ENCODE measurements at places on chromosomes 5 and 9. TPM values are rescaled to one million over a fixed set of nuclear protein-coding genes. Genes with fewer than 3 reads are reported as not detected.
A peak's percentile ranks its signal among the peaks of the same experiment; 100 is the strongest.

DNA sequence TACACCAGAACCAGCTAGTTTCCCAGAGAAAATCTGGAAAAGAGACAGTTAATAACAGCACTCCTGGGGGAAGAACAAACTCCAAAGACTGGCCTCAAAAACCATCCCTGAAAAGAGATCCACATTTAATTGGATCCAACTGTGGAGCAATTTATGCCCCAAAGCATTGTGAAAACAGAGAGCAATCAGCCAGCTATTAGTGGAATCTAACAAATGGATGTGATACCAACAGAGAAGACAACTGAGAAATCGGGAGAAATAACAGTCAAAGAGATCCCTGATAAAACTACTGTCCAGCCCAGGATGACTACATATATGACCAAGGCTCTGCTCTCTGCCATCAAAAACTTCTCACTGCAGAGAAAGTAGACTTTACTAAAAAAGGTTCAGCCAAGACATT, 40.5 kb upstream of the TRIO start:
- DNase-seq, result peak; percentile 24

GRCh38 chr5:96347502-96348292, 85.4 kb downstream of the PCSK1 start:
- peak; percentile 46 for DNase-seq

MAMDC2 gene
- total RNA-seq, result not detected

GRCh38 chr5:103424453-103425205, 138.0 kb downstream of the NUDT12 start:
- DNase-seq, result peak; percentile 87

- peak; percentile 75 for DNase-seq
Measured at GRCh38 chr5:96691503-96692303, 29.5 kb downstream of the CAST start.

DNA sequence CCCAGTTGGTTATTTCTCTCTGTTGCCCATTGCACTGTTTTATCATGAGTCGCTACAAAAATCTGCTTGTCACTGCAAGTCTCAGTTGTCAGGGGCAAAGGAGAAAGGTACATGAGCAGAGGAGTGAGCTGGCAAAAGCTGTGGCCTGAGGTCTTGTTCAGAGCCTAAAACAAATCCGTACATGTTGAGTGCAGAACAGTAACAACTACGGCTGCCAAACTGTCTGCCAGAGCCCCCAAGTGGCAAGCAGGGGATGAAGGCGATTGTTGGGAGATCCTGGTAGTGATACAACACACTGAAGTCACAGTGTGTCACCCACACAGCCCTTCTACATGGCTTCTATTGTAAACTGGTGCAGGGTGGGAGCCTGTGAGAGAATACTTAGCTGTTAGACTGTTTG, 50.9 kb downstream of the BRINP1 start:
- no peak for DNase-seq

DNA sequence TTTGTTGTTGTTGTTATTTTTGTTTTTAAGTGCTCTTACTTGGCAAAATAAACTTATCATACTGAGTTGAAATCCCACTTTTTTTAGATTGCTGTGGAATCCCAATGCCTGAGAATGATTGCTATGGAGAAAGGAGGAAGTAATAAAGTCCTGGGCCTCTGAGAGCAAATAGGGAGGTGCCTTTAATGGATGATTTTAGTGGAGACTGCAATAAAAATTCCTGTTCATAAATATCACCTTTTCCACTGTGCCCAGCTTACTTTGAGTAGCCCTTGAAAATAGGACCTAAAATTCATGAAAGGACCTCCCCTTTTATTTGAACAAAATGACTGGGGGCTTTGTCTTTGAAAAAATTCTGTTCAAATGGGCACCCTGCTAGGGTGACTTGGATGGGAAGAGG, 21.8 kb upstream of the ANKH start:
- DNase-seq, result no peak

DNA sequence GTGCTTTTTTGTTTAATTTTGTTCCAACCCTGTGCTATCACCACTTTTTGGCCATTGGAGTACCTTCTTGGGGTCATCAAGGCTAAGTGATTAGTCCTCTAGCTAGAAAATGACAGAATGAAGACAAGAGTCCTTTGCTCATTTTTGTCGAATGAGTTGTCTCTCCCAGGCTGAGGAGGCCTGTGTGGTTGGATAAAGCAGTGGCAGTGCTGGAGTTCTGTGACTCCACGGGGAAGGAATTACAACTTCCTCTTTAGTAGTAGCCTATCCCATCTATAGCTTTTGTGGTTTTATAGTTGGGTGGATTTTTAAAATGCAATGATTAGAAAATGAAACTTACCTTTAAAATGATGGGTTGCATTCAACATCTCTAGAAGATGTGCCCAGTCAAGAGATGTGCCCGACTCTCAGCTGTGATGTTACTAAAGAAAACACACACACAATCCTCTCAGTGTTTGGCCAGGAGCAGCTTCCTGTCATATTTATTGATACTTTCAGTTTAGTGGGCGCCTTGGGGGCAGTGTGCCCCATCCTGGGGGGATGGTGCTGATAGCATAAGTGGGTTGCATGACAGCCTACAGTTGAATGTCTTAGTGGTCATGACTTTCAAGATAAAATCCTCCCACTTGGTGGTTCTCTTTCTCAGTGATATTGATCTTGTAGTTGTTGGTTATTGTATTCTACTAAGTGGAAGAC, 11.9 kb downstream of the OTULINL start:
- peak; percentile 35 for DNase-seq

DNA sequence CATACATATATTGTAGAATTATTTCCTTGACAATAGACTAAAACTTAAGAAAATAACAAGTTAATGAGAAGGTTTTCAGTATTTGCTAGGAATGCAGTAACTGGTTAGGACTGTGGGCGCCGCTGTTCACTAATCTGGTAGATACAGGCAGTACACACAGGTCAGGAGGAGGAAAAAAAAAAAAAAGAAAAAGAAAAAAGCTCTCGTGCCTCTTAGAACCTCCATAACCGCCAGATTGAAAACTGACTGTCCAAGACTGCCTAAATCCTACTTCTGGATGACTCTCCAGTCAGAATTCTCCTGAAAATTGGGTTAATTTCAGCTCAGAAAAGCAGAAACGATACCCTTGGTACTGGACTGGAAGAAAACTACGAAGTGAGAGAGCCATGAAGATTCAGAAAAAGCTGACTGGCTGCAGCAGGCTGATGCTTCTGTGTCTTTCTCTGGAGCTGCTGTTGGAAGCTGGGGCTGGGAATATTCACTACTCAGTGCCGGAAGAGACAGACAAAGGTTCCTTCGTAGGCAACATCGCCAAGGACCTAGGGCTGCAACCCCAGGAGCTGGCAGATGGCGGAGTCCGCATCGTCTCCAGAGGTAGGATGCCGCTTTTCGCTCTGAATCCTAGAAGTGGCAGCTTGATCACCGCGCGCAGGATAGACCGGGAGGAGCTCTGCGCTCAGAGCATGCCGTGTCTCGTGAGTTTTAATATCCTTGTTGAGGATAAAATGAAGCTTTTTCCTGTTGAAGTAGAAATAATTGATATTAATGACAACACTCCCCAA, at the start of gene PCDHGA1:
Gene PCDHGA1, plus strand, starts transcription at position 216 of the 782 bp plus-strand sequence.
- DNase-seq, result peak; percentile 86

- DNase-seq, result peak; percentile 45
Measured at GRCh38 chr5:144177548-144177947, 6.9 kb downstream of the KCTD16 start.

DNA sequence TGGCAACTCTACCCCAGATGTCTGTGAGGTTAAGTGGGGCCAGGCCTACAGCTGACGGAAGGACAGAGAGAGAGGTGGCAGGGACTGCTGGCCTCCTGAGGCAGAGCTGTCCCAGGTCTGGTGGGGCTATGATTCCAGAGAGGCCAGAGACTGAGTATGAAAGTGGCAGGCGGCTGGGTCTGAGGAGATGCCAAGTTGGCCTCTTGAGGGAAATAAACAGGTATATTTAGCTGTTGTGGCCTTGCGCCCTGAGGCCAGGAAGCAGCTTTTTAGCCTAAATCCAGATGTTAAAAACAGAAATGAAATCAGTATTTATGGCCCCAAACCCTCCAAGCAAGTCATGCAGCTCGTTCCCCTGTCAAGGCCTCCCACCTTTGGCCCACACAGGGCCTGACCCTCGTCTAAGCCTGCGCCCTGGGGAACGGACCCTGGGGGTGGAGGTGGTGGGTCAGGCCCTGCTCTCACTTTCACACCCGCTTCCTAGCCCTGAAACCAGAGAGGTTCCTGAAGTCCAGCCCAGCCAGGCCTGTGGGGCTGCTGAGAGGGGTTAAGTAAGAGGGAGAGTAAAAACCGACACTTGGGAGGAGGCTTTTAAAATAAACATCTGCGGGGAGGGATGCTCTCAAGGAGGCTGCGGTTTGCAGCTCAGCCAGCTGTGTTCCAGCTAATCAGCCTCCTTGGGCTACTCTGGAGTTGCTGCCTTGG, 18.7 kb downstream of the PCDHGC5 start:
- DNase-seq, result peak; percentile 91

- peak; percentile 53 for DNase-seq
Measured at GRCh38 chr5:37717613-37718431, 122.0 kb downstream of the GDNF start.

SPACA9 gene
- total RNA-seq, result 6.2 TPM

DNA sequence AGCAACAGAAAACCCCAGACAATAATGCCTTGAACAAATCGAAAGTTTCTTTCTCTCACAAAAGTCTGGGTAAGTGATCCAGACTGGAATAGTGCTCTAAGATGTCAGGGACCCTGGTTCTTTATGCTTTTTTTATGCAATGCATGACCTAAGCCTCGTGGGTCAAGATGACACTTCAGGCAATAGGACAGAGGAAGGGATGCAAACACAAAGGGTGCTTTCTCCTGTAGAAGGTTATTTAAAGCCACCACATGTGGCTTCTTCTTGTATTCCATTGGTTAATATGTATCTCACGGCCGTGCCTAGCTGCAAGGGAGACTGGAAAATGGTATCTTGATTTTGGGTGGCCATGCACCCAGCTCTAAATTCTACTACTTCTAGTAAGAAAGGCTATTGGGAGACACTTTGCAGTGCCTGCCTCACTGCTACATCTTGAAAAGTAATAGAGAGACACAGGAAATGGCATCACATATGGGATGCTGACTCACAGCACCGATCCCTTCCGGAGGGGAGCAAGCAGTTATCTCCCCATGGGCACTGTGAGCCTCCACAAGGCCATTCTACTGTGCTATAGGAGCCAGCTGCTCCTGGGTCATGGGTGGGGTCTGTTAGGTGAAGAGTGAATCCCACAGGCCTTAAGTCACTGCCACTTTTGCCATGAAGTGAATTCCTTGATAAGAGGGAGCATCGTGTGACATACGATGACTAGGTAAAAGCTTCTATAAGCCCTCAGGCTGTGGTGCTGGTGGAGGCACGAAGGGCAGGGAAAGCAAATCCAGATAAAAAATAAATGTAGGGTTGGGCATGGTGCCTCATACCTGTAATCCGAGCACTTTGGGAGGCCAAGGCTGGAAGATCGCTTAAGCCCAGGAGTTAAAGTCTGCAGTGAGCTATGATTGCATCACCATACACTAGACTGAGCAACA, 32.5 kb upstream of the RAB14 start:
- DNase-seq, result peak; percentile 65

- DNase-seq, result no peak
Measured at GRCh38 chr5:54296386-54296785, 14.0 kb downstream of the ARL15 start.

ABHD17B gene
- 10.7 TPM for total RNA-seq

- no peak for DNase-seq
Measured at GRCh38 chr9:89864257-89864656, 259.4 kb downstream of the GADD45G start.

DNA sequence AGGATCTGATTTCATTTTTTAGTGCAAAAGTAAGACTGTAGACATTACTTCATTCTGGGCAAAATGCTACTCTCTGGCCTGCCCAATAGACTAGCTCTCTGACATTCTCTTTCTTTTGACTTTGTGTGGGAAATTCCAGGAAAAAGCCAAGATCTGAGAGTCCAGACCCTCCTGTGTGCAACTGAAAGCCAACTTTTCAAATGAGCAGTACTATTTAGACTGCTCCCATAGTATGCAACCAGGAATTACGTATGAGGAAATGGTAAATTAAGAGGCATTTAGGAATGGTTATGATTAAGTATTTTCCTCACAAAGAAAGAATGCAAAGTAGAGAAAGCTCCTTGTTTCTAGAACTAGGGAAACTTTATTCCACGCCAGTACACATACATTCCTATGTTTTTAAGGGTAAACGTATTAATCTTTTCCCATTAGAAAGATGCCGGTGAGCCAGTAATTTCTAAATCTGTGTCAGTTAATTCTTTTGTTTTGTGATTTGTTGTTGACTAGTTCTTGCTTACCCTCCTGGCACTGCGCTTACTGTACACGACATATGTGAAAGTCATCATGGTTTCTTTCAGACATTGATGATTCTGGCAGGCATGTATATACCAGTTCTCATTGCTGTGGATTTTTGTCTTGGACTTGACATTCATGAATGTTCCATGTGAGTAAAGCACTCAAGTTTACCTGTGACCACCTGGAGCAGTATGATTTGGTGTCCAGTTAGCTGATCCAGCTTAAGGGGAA, 56.0 kb downstream of the AOPEP start:
- DNase-seq, result peak; percentile 81

DNA sequence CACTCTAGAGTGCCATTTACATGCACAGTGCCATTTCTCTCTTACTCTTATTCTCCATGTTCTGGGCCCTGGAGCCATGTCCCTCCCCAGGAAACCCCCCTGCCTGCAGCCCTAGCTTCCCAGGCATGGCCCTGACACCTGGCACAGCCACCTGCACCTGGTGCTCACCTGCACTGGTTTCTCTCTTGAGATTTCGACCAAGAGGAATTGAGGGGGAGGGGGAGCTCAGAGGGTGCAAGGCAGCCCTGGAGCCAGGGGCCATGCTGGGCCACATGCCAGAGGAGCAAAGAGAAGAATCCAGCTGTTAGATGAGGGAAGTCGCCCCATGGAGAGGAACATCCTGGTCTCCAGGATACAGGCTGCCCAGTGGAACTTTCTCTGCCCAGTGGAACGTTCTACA, 65.0 kb upstream of the RAPGEF1 start:
- DNase-seq, result no peak

DNA sequence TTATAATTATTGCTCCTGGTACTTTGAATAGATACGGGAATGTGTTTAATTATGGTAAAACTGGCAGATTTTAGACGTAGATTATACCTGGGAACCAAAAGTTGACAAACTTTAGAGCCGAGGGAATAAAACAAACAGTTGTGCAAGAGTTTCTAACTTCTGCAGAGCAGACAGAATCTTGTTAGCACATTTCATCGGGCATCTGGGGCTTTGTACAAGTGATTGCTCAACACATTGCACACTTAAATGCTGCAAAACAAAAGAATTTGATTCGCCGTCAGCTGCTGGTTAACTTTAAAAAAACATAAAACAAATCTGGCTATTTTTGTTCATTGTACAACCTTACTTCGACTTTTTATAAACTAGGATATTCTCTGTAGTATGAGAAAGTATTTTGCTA, 398.1 kb downstream of the MAN2A1 start:
- peak; percentile 45 for DNase-seq

DNA sequence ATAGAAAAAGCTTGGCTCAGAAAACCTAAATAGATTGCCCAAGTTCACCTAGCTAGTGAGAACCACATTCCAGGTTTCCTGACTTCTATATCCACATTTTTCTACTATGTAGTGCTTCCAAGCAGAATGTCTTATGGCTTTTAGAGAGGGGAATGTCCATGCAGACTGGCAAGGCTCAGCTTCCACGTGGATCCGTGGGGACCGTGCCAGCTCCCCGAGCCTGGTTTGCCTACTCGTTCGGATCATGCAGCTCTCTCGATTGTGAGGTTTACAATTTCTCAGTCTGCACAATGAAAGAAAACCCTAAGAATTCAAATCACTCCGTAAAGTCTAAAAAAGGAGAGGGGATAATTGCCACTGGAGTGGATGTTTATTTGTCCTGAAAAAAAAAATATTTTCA, 256.5 kb upstream of the NR4A3 start:
- no peak for DNase-seq

Data from GM23248 (cell line).